ENCODE measurements at places on chromosomes 12 and 14.

GRCh38 chr14:102182190-102182589 is 42.5 kb downstream of the WDR20 start:
- DNase-seq, result no peak

- DNase-seq, result no peak
Observed at GRCh38 chr12:131131077-131131807, 177.5 kb downstream of the ADGRD1 start.

- DNase-seq, result no peak
Observed at GRCh38 chr14:68607081-68607866, 185.6 kb downstream of the ZFP36L1 start.

GRCh38 chr12:1881936-1882335 is 36.5 kb downstream of the CACNA2D4 start:
- DNase-seq, result no peak

- DNase-seq, result no peak
Observed at GRCh38 chr12:69927164-69927563, 102.1 kb downstream of the MYRFL start.

GRCh38 chr14:62081012-62081612 is 318.9 kb downstream of the SNAPC1 start:
- no peak for DNase-seq

DNA sequence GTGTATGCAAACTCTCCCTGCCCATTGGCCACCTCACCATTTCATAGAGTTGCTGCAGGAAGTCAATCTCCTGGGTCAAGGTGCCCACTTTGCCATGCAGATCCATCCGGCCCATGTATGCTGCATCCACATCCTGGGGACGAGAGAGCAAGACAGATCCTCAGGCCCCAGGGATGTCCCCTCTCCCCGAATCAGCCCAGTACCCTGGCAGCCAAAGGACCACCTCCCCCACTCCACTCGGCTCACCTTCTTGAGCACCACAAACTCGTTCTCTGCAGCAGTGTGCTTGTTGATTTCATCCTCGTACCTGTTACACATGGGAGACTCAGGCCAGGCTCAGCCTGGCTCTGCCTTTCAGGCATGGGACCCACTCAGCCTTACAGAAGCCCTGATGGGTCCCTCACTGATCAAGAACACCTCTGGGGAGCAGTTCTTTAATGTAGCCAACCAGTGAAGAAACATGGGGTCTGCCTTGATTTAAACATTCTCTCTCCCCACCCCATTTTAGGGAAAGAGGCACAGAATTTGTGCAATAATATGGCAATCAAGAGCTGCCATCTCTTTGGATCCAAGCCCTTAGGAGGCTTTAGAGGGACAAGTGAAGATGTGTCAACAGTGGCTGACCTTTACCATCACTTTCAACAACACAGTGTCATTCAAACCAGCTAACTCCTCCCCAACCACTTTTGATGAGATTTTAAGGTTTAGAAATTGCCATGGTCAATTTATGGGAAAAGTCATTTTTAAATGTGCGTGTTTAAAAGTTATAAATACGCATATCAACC is 3.9 kb downstream of the KRT79 start:
- no peak for DNase-seq

GRCh38 chr12:6336079-6336888 is 5.6 kb downstream of the TNFRSF1A start:
- DNase-seq, result peak; percentile 50

GRCh38 chr12:6049992-6050391 is 74.5 kb downstream of the VWF start:
- no peak for DNase-seq

DNA sequence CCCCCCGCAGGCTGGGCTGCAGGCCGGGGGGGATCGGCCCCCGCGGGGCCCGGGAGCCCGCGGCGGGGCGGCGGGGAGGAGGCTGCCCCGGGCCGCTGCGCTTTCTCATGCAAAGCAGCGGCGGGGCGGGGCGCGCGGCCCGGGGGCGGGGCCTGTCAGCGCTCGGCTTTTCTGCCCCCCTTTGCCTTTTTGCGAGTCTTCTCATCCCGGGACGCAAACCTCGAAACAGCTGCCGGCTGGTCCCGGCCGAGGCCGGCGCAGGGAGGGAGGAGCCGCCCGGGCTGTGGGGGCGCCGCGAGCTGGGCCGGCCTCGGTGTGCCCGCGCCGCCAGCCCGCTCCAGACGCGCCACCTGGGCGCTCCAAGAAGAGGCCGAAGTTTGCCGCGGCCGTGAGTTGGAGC is at the start of gene FZD10:
Gene FZD10, plus strand, starts transcription at position 198 of the 400 bp plus-strand sequence. CDS start 479 bp downstream, outside the sequence.
- DNase-seq, result no peak

- no peak for DNase-seq
Observed at GRCh38 chr14:38847161-38847560, 255.9 kb downstream of the SEC23A start.

DNA sequence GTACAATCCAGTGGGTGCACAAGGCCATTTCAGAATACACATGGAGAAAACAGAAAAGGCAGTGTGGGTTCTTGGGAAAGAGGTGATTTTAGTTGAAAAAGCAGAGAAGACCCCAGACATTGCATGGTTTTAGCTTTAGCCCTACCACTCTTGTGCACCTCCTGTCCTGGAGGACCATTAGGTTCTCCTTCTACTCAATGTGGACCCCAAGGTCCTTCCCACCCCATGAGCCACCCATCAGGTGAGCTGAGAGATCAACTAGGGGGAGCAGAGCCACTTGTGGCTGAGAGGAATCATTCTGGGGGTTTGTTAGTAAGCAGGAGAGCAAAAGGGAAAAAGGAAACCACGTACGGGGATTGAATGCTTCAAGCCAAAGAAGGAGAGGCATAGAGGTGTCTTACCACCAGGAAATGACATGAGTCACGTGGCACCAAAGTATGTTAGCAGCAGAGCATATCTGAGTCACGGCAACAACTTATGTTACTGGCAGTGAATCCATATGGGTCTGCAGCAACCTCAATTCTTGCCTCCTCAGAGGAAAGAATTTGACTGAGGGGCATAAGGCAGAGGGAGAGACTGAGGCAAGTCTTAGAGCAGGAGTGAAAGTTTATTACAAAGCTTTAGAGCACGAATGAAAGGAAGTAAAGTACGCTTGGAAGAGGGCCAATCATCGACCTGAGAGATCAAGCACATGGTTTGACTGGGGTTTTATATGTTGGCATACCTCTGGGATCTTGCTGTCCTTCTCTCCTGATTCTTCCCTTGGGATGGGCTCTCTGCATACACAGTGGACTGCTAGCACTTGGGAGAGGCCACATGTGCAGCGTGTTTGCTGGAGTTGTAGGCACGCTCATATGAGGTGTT is 73.9 kb downstream of the HSD17B6 start:
- DNase-seq, result peak; percentile 6

DNA sequence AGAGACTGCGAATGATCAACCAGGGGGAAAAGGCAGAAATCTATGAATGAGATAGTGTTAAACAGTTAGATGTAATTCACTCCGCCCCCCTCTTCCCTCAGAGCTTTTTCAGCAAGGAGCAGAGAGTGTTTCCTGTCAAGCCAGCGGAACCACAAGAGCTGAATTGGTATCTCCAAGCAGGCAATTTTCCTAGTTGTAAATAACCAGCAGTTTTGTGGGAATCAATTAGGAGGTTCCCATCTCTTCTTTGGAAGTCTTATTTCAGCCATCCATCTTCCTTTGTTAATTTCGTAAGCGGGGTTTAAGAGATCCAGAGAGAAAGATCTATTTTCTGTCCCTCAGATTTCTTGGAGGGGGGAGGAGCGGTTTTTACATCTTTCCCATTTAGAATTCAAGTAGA is 178.0 kb downstream of the FOXN3 start:
- DNase-seq, result no peak

- DNase-seq, result no peak
Observed at GRCh38 chr12:111359231-111359913, 9.5 kb downstream of the PHETA1 start.

DNA sequence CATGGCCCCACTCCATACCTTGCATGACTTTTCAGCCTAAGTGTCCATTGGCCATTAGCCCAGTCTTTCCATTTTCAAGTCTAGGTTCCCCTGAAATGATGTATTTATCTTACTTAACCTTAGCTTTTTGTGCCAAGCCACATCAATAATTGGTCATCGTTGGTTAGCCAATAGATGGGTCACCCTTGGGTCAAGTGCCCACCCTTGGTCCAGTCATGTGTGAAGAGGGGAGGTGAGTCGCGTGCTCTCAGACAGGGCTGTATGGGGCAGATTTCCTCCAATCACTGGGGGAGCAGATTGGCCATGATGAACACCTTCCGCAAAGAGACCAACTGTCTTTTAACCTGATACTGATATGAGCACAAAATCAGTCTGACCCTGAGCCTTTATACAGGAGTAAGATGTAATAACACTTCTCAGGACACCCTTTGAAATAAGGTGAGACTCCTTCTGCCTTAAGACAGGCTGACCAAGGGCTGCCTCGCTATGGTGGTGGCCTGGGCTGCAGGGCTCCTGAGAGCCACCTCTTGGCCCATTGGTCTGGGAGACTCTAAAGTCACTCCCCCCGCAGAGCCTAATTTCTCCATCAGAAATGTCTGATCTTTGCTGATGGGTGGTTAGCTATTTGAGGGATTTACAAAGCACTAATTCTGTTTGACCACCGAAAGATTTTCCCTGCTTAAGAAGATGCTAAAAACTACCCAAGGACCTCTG is 143.2 kb downstream of the ZFP36L1 start:
- no peak for DNase-seq

GRCh38 chr14:74008843-74009499 is 10.1 kb downstream of the ENTPD5 start:
- DNase-seq, result no peak

DNA sequence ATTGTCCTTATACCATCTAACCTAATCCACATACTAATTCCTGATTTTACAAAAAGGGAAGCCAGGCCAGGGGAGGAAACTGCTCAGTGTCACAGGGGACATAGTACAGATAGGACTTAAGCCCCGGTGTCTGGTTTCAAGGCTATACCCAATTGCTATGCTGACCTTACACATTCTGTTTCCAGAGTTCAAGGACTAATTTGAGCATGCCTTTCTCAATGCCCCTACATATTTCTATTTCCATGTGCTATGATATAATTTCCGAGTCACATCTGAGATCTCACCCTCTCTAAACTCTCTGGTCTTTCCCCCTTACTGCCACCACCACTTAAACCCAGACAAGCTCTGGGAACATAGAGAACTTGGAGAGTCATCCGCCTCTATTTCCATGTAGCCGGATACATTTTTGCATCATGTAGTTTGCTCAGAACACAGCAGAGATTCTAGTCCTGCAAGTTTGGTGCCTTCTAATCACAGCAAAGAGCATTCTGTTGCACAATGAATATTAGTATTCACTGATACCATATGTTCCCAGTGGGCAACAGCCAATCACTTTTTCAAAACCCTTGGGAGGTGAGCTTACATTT is 34.2 kb downstream of the PPM1H start:
- no peak for DNase-seq

GRCh38 chr12:113162102-113163029 is 12.8 kb downstream of the CFAP73 start:
- no peak for DNase-seq

- no peak for DNase-seq
Observed at GRCh38 chr12:79725987-79726386, 35.2 kb upstream of the PAWR start.

DNA sequence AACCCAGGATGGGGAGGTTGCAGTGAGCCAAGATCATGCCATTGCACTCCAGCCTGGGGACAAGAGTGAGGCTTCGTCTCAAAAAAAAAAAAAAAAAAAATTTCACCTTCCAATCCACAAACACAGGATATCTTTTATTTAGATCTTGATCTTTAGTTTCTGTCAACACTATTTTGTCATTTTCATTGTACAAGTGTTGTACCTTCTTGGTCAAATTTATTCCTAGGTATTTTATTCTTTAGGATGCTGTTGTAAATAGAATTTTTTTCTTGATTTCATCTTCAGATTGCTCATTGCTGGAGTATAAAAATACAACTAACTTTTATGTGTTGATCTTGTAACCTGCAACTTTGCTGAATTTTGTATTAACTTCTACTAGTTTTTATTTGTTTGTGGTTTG is 60.8 kb downstream of the ARHGAP5 start:
- DNase-seq, result no peak

DNA sequence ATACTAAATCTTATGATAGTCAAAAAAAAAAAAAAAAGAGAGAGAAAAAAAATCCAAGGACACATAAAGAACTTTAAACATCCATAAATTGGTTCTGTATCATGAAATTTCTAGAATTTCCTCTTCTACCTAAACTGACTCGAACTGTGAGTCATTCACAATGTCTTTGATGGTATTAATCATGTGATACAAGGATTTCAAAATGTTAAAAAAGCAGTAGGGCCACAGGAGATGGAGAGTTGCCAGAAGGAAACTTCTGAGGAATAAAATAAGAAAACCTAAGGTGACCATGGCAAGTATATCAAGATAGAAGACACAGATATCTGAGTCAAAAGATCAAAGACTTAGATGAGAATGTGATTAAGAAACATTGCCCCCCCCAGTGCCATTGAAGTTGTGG is 1320.9 kb upstream of the FLRT2 start:
- no peak for DNase-seq

DNA sequence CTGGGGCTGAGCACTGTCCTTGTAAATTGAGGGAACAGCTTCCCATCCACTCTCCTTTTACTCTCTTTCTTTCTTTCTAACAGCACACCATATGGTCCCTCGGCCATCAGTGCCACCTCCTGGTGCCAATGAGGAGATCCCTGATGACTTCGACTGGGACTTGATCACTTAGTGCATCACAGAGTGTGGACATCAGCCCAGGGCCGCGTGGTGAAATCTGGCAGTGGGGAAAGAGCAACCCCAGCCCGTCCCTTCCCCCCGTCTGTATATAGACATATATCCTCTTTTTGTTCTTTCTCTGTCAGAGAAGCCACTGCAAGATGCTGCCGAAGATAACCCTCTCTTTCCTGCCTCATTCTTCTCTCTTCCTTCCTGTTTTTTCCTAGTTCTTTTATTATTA is 13.5 kb downstream of the C3AR1 start:
- DNase-seq, result no peak

DNA sequence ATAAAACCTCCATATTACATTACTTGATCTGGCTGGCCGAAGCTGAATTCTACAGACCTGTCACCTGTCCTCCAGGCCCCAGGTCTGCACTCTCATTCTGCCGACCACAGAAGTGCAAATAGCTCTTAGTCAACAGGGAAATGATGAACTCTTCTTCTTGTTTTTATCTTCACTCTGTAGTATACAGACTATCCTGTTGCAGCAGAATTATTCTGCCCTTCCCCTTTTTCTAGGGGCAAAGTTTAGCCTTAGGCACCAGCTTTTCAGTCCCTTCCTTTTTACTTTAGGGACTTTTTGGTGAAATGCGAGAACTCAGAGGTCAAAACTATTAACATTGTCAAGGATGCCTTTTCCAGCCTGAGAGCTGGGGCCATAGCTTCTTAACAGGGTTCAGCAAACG is 229.6 kb upstream of the EGLN3 start:
- DNase-seq, result no peak

- no peak for DNase-seq
Observed at GRCh38 chr12:120314220-120314619, 12.1 kb downstream of the SIRT4 start.

DNA sequence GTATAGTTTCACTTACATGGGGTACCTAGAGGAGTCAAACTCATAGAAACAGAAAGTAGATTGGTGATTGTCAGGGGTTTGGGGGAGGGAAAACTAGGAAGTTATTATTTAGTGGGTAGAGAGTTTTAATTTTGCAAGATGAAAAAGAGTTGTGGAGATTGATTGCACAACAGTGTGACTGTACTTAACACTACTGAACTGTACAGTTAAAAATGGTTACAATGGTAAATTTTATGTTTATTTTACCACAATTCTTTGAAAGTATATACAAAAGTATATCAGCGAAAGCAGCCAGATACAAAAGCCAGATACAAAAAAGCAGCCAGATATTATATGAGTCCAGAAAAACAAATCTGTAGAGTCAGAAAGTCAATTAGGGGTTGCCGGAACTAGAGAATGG is 247.6 kb downstream of the IPO8 start:
- DNase-seq, result no peak
